DMS79 treated with DMSO at 0.1 percent for 48 hours (cell line): ENCODE measurements at places on chromosomes 3 and 15.

- DNase-seq = peak; percentile 65
Observed at GRCh38 chr3:133663569-133664313, 2.0 kb upstream of the TOPBP1 start.

- no peak for DNase-seq
Observed at GRCh38 chr3:98449606-98450193, 13.3 kb upstream of the OR5K1 start.

- no peak for DNase-seq
Observed at GRCh38 chr15:64582202-64582601, 121.8 kb downstream of the ZNF609 start.

DNA sequence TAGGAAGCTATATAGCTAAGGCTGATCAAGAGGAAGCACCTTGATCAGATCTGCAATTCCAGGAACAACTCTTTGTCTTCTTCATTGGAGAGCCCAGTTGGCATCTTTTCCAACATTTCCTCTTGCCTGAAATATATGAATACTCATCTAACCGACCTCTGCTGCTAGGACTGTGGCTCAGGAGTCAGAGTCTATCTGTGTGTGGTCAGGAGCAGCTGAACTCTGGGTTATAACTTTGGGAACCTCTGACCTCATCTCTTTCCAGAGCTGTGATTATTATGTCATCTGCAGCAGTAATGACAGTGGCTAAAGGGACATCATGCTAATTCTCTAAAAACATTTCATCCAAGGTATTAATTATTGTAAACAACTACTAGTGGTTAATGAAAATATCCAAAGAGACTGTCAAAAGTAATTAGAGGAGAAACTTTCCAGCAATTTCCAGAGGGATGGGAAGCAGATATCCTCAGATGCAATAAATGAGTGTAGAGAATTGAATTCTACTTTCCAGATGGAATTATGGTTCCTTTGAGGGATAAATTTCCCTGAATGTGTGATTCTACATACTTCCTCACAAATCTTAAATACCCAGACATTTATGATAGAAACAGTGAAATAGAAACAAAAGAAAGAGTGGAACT is 11.5 kb upstream of the SPINK8 start:
- no peak for DNase-seq

- DNase-seq = no peak
Observed at GRCh38 chr3:122315619-122316018, 9.4 kb upstream of the CSTA start.

DNA sequence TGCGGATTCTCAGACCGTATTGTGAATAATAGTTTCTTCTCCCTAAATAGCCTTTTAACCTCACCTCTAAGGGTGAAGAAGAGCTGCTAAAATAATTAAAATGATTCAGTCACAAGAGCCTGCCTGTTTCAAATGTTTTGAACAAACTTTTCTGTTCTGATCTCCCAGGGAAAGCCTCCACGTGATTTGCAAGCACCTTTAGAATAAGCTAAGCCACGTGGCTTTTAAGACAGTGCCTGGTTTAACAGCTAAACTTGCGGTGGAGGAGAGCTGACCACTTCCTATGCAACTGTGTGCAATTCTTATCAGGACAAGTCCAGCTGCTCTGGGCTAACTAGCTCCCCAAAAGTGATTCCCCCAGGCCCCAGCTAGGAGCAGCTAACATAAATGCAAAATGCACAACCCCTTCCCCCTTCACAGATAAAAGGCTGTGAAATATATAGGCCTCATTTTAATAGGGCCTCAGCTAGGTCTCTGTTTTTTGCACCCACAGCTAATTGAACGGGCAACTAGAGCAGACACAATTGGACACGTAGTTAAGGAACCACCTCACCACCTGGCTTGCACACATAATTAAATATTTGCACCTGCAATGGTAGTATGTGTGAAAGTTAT is 401.2 kb upstream of the NR2F2 start:
- DNase-seq = no peak

GRCh38 chr15:79826800-79827199 is 70.0 kb downstream of the MTHFS start:
- peak; percentile 19 for DNase-seq

DNA sequence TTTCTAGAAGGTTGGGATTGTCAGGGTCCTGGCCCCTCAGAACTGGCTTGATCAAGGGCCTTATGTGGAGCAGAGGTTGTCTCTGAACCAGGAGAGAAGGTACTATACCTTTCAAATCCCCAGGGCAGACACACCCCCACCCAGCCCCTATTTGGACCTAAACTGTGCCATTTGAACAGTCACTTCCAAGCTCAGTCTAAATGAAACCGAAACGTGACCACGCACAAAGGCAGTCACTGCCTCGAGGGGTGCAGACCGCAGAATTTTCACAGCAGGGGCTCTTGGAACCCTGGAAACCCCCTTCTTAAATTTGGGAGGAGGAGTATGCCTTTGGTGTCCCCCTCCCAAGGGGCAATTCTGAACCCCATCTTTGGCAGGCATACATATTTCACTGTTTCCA is 53.7 kb downstream of the GRIP2 start:
- DNase-seq = no peak

GRCh38 chr3:98711426-98711825 is 51.7 kb upstream of the ST3GAL6 start:
- DNase-seq = no peak

GRCh38 chr3:183359036-183359435 is 69.4 kb downstream of the MCF2L2 start:
- no peak for DNase-seq

GRCh38 chr3:8739757-8740504 is 6.3 kb downstream of the CAV3 start:
- DNase-seq = no peak

DNA sequence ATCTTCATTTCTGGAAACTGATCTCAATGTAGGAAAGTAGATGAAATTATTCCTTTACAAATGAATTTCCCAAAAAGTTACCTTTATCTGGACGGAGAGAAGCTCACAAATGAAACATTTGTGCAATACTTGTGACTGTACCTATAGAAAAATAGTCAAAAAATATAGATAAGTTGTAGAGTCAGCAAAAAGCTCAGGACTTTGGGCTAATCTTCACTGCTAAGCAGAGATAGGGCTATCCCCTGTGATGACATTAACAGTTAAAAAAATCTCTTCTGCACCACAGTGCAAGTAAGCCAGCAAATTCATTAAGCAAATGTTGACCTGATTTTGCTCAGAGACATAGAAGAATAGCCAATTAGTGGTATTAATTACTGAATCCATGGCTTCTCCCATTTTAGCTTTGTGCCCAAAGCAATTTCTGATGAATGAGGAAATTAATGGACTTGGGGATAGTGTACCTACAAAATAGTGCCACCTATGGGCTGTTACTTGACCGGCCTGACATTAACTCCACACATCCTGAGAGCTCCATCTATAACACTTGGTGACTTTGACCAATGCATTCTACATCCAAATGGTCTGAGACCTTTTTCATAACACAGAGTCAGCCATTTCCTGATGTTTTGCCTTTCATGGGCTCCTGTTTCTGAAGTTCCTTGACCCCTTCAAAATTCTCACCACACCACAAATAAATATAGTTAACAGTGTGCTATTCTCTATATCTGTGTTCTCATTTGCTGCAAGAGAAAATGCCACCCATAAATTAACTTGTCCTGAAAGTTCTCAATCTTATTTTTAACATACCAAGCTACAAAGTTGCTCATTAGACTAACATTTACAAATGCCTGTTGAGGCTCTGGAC is 105.0 kb downstream of the SSR3 start:
- no peak for DNase-seq

DNA sequence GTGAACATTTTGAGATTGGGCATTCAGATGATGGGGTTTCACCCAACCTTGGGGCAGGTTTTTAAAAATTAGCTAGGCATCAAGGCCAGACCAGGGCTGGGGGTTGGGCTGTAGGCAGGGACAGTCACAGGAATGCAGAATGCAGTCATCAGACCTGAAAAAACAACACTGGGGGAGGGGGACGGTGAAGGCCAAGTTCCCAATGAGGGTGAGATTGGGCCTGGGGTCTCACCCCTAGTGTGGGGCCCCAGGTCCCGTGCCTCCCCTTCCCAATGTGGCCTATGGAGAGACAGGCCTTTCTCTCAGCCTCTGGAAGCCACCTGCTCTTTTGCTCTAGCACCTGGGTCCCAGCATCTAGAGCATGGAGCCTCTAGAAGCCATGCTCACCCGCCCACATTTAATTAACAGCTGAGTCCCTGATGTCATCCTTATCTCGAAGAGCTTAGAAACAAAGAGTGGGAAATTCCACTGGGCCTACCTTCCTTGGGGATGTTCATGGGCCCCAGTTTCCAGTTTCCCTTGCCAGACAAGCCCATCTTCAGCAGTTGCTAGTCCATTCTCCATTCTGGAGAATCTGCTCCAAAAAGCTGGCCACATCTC is 6.1 kb downstream of the RHO start:
- DNase-seq = no peak

DNA sequence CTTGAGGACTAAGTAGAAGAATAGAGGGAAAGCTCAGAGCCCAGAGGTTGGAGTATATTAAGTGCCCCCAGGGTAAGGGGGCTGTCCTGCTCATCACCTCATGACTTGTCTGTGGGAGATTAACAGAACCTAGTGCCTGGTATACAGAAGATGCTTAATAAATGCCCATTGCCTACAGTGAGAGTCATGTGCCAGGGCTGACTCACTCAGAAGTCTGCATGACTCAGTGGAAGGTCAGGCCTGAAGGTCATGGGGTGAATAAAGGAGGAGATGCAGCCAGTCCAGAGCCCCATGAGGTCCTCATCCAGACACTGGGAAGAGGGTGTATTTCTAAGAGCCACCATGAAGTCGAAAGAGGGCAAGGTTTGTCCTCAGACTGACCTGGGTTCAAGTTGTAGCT is 62.5 kb upstream of the TLE3 start:
- DNase-seq = no peak

DNA sequence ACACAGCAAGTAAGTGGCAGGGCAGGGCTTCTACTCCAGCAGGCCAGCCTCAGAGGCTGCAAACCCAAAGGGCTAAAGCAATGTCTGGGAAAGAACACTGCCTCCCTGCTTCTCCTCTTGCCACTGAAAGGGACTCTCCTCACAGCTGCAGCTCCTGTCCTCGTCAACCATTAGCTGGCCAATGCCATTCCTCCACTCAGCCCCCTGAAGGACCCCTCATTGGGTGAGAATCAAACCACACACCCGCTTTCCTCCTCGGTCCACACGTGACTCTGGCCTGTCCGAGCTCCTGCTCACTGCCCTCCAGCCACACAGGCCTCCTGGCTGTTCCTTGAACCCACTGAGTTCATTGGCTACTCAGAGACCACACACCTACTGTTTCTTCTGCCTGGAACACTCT is 253.7 kb upstream of the TLE3 start:
- DNase-seq = no peak

DNA sequence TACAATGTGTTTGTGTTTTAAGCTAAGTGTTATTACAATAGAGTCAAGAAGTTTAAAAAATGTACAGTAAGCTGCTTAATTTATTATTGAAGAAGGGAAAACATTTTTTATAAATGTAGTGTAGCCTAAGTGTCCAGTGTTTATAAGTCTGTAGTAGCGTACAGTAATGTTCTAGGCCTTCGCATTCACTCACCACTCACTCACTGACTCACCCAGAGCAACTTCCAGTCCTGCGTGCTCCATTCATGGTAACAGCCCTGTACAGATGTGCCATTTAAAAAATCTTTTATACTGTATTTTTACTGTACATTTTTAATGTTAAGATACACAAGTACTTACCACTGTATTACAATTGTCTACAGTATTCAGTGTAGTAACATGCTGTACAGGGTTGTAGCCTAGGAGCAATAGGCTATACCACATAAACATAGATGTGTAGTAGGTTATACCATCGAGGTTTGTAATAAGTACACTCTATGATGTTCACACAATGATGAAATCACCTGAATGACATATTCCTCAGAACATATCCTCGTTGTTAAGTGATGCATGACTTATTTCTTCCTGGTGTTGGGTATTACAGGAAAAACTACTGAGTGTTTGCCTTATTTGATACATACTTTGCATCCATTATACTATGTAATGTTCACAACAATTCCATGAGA is 156.6 kb upstream of the NUDT16 start:
- DNase-seq = no peak

- DNase-seq = peak; percentile 91
Observed at GRCh38 chr3:120098710-120099109, 4.5 kb upstream of the GSK3B start.

DNA sequence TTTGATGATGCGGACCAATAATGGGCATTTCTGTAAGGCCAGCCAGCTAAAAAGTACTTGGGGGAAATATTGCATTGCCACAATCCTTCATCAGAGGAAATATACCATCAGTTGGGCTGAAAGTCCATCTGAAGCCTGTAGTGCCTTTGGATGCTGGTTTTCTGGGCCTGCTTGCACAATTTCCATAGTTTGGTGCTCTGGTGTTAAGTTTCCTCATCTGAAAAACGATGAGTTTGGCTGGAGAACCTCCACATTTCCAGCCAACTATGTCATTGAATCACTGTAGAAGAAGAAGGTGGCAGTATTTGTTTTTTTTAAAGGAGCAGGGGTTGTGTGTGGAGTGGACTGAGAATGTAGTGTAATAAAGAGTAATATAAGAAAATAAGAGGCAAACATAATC is 10.1 kb downstream of the CCNB2 start:
- no peak for DNase-seq

GRCh38 chr3:125151442-125151817 is 61.1 kb downstream of the SLC12A8 start:
- no peak for DNase-seq

GRCh38 chr3:174697310-174697709 is 161.8 kb upstream of the NAALADL2 start:
- DNase-seq = no peak

- no peak for DNase-seq
Observed at GRCh38 chr3:131630807-131631206, 128.0 kb upstream of the MRPL3 start.

DNA sequence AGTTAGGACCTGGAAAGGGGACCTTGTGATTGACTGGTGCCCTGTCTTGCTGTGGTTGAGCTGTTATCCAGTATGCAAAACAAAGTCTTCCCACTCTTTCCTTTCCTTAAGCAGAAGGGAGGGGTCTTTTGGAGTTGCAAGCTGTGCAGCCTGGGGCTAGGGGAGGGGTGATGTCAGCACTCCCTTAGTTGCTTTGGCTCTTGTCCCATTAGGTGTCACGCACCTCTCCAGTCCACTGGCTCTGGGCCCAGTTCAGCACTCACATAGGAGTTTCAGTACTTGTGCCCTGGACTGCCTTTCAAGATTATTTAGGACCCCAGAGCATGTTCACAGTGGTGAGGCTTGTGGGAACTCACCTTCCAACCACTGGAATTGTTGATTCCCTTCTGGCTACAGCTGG is 238.5 kb downstream of the DOCK3 start:
- peak; percentile 82 for DNase-seq

GRCh38 chr3:99167071-99167470 is 265.6 kb upstream of the DCBLD2 start:
- DNase-seq = no peak

DNA sequence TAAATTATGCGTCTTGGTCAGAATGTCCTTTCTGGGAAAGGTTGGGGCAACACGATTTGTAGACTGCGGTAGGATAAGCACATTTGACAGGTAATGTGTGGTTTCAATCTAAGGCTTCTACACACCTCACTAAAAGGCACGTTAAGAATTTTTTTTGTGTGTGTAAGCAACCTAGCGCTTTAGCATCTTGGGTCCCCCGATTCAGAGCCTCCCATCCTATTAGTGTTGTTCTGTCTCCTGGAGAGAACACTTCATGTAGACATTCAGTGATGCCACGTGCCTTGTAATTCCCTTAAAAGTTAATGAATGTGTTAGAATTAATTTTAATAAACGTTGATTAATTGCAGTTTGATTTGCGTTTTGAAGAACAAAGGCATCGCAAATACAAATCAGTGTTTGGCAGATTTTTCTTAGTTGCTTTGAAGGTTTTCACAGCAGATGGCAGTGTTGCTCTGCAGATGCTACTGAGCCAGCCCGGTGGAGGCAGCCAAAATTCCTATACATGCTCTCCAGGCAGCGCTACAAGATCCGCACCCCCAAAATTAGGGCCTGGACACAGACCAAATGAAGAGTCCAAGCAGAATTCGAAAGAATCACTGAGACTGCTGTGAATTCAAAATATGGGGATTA is 63.5 kb downstream of the OTOL1 start:
- DNase-seq = no peak
